T-cell (primary cell): ENCODE measurements at places on chromosomes 3 and 15.

GRCh38 chr3:14371573-14372474 is 30.6 kb upstream of the SLC6A6 start:
- no peaks in the 10 kb centered on the region for H3K36me3 ChIP-seq
- H3K4me1 ChIP-seq, result peaks cover 13% of the 10 kb centered on the region
- DNase-seq, result no peak
- H3K27me3 ChIP-seq, result no peaks in the 10 kb centered on the region
- no peak overlapping the region for H3K4me3 ChIP-seq

- H3K36me3 ChIP-seq, result no peaks in the 10 kb centered on the region
- no peak for DNase-seq
- no peak overlapping the region for H3K4me3 ChIP-seq
- no peaks in the 10 kb centered on the region for H3K4me1 ChIP-seq
These were observed 28.5 kb downstream of the ACSBG1 start for GRCh38 chr15:78205856-78206255.

DNA sequence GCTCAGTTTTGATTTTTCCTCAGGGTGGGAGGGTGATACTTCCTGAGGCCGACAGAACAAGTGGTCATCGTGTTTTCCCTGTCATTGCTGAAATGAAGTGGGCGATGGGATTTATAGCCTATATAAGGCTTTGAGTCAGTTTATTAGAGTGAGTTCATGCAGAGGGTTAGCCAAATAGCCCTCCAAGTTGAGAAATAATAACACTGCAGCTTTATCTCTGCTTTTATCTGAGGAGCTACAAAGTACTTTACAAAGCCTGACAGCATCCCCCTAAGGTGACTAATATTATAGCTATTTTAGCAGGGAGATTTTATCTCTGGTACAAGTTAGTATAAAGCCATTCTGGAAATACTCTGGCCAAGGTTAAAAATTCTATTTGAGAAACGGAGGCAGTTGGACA is 389.6 kb downstream of the MFSD1 start:
- H3K36me3 ChIP-seq, result no peaks in the 10 kb centered on the region
- H3K4me1 ChIP-seq, result no peaks in the 10 kb centered on the region
- no peak overlapping the region for H3K27ac ChIP-seq

DNA sequence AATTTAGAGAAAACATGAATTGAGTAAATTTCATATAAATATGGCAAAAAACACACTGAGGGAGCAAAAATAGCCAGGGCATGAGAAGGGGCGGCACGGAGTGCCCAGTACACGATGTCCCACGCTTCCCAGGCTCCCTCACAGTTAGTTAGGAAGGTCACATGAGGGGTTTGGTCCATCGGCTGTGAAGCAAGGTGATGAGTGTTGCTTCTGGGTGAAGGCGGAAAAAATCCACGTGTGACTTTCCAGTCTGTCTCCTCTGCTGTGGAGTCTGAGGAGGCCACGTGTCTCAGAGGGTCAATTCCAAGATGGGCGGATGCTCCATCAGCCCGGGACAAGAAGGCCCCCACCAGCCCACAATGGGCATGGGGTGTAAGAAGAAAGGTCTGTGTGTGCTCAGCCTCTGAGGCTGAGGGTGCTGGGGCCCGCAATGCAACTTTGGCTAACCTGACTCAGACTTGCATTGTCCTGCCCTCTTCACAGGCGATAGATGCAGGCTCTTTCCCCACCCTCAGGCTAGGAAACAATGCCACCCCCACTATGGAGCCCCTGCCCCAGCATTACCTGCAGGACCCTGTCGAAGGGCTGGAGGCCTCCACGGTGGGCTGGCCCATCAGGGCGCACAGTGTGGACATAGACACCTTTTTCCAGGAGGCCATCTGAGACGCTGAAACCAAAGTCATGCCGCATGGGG is 45.7 kb downstream of the GRIP2 start:
- no peaks in the 10 kb centered on the region for H3K4me1 ChIP-seq
- DNase-seq, result no peak
- peaks cover 2% of the 10 kb centered on the region for H3K36me3 ChIP-seq
- H3K4me3 ChIP-seq, result no peak overlapping the region
- H3K27me3 ChIP-seq, result peaks cover 10% of the 10 kb centered on the region

DNA sequence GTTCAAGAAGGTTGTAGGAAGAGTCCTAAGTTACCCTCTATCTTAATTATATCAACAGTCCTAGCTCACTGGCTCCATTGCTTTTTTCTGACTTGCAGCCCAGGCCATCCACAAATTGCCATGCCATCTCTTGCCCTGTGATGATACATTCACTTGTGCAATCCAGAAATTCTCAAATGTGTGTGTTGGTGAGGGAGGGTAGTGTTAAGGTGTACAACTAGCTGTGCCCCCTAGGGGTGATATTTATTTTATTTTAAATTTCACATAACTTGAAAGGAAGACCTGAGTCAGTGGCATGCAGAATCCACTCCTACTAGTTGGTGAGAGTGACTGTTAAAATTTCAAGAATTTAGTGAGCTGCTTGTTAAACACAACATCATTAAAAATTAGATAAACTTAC is 156.1 kb upstream of the ANKRD28 start:
- no peak overlapping the region for H3K4me3 ChIP-seq
- no peak overlapping the region for H3K27ac ChIP-seq
